Epithelial cell of proximal tubule (primary cell): ENCODE measurements at places on chromosomes 1 and 21. TPM values are rescaled to one million over a fixed set of nuclear protein-coding genes. Genes with fewer than 3 reads are reported as not detected.

- no peak for DNase-seq
Observed at GRCh38 chr1:5620997-5621396, 371.2 kb downstream of the NPHP4 start.

GRCh38 chr1:19860418-19860817, 21.8 kb upstream of the OTUD3 start:
- DNase-seq, result no peak

The AMY1A gene
- not detected in 2 replicates for total RNA-seq

The BCAS2 gene
- 56.7 and 60.5 TPM in 2 replicates for total RNA-seq

The SLFNL1 gene
- total RNA-seq, result 0.07 TPM in 1 of 2 replicates, not detected in the other

- no peak for DNase-seq
Observed at GRCh38 chr1:151716771-151717631, at the start of gene CELF3. TSS of gene CELF3 (minus strand) at chr1:151716803. CDS start at chr1:151716020, 783 bp downstream.

The NCAM2 gene
- total RNA-seq, result 0.07 TPM in 1 of 2 replicates, not detected in the other

DNA sequence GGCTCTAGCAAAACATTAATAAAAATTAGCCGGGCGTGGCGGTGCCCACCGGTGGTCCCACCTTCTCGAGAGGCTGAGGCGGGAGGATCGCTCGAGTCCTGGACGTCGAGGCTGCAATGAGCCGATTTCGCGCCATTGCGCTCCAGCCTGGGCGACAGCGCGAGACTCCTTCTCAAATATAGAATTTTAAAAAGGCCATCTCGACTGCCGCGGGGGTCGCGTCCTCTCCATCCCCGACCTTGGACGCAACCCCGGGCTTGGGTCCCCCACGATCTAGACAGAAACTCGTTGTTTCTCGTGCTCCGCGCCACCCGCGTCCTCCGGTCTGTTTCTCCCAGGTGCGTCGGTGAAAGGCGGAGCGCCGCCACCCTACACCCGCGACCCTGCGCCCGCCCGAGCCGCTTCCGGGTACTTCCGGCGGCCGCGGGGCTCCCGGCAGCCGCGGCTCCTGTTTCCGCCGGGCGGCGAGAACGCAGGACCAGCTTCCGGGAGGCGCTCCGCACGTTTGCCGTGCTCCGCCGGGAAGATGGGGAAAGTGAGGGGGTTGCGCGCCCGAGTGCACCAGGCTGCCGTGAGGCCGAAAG, at the start of gene SLX9:
Gene SLX9 (plus strand): TSS at position 498 of the 584 bp plus-strand sequence. CDS start 29 bp downstream, at position 527.
- no peak for DNase-seq

The B3GALT5 gene
- total RNA-seq, result 3.6 and 7.8 TPM in 2 replicates

- no peak for DNase-seq
Observed at GRCh38 chr1:234119431-234119830, 215.0 kb downstream of the SLC35F3 start.

DNA sequence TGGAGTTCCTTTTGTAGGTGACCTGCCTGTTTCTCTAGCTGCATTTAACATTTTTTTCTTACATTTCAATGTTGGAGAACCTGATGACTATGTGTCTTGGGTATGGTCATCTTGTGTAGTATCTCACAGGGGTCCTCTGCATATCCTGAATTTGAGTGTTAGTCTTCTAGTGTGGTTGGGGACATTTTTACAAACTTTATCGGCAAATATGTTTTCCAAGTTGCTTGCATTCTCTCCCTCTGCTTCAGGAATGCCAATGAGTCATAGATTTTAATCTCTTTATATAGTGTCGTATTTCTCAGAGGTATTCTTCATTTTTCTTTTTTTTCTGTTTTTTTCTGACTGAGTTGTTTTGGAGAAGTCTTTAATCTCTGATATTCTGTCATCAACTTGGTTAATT, 684.0 kb downstream of the NCAM2 start:
- DNase-seq, result no peak

- no peak for DNase-seq
Observed at GRCh38 chr1:34850382-34850781, 9.2 kb downstream of the SMIM12 start.

GRCh38 chr21:16363518-16363917, 633.7 kb downstream of the USP25 start:
- DNase-seq, result no peak

DNA sequence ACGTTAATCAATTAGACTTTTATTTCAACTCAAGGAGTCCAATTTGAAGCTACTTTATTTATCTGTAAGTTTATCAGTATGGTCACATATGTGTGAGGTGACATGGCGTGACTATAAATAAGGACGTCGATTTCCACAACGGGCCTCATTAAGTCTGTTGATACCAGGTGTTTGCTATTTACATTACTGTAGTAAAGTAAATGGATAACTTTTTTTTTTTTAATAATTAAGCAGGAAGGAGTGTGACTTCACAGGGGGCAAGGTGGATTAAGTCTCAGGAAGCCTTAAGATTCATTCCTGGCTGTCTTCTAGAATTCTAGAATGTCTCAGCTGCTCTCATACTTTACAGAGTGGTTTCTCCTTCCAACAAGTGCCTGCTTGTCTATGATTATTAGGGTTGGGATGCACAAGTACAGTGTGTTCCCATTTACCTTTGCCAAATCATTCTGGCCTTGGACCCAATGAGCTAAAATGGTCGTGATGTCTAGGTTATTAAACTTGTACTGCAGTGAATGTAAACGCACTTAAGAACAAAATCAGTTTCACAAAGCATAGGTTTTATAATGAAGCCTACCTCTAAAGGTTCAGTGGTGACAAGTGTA, 15.5 kb downstream of the MAP3K7CL start:
- no peak for DNase-seq

GRCh38 chr1:70990469-70991253, 57.0 kb downstream of the PTGER3 start:
- no peak for DNase-seq

The KRTAP13-2 gene
- total RNA-seq, result not detected in 2 replicates

- DNase-seq, result no peak
Observed at GRCh38 chr1:235023711-235024439, 104.8 kb downstream of the TOMM20 start.

The UMODL1 gene
- total RNA-seq, result not detected in 2 replicates

The TMEM269 gene
- not detected in 2 replicates for total RNA-seq

DNA sequence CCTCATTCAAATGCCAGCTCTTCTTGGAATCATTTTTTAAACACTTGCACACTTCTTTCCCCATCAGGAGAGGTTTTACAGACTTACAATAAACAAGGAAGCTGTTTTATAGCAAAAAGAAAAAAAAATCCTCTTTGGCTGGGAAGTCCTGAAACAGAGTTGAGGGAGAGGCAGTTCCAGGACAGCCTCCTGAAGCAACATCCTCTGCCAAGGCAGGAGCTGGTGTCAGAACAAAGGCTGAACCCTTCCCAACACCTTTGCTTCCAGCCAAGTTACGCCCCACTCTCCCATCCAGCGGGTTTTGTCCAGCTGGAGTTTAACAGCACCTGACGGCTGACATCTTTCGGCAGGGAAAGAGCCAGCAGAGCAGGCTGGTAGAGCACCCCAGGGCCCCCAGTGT, 287.8 kb downstream of the RRAGC start:
- no peak for DNase-seq

DNA sequence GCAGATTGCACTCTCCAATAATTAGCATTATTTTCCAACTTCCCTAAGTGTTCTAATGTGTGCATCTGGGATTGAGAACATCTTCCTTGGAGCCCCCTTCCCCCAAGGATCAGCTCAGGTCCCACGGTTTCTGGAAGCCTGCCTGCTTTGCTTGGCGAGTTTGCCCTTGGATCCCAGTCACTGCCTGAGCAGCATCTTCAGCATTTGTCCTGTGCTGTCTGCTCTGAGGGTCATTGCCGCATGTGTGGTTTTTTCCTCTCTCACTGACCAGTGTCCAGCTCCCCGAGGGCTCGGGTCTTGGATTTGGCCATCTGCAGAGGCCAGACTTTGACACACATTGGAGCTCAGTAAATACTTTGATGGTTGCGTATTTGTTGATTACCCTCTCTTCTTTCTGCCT, 18.1 kb downstream of the VANGL2 start:
- no peak for DNase-seq

- no peak for DNase-seq
Observed at GRCh38 chr1:67001682-67002425, 52.1 kb downstream of the SLC35D1 start.

DNA sequence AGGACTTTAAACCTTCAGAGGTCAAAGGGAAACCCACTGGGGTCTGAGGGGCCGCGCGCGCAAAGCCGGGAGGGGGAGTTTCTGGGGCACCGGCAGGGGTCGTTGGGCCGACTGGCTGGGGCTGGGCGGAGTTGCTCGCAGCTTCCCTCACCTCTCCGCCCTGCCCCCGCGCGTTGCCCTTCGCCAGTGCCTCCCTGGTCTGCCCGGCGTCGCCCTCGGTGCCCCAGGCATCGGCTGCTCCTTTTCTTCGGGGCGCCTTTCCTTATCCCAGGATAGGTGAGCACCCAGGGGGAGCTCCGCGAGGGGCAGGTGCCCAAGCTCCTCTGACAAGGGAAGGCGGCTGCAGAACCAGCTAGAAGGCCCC, 390 bp upstream of the NGF start:
- DNase-seq, result no peak

- no peak for DNase-seq
Observed at GRCh38 chr1:38213646-38214434, 167.2 kb upstream of the POU3F1 start.

DNA sequence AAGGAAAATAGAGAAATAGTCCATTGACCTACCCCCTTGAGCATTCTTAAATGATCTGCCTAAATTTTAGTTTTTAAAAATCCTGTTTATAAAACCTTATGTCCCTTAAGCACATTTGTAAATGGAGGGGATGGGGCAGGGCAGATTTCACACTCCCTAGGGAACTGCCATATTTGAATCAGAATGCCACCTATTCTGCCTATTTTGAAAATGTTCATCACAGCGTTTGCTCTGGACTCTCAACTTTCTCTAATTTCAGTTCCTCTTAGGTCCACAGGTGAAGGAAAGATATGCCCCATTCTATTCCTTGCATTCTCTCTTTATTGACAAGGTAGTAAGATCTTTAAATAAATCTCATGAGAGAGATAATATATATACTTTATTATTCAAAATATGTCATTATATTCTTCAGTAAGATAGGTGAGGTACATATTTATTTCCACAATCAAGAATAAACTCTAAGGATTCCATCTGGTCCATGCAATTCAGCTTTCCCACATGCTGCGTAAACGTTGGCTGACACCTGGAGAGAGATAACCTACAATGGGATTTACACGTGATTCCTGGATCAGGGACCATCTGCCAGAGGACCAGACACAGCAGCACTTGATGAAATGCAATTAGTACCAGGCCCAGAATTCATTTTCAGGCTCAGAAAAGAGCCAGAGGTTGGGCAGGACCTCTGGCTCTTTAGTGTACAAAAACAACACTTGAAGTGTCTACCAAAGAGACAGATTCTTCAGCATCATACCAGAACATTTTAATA, 1.2 kb upstream of the LPGAT1 start:
- DNase-seq, result no peak

DNA sequence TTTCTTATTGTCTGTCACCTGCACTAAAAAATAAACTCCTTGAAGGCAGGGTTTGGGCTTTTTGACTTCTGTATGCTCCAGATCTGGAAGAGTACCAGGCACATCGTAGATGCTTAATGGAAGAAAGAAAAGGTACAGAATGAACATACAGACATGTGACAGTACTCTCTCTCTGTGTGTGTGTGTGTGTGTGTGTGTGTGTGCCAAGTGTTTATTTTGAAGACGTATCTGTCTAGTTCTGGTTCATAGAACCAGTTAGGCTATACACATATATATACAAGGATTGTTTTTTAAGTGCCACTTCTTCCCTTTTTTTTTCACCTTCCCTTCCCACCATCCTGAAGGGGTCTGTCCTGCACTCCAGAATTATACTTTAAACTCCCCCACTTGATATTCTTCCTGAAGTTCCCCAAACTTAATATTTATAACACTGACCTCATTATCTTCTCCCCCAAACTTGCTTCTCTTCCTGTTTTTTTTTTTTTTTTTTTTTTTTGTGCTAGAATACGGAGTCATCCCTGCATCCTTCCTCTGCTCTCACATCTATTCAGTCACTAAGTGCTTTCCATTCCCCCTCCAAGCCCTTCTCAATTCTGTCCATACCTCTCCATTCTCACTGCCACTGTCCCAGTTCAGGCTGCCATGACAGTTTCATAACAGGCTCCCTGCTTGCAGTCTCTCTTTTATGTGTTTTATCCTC, 5.4 kb upstream of the KCNA3 start:
- DNase-seq, result no peak

The SMIM1 gene
- 3.6 TPM in 1 of 2 replicates, not detected in the other for total RNA-seq

DNA sequence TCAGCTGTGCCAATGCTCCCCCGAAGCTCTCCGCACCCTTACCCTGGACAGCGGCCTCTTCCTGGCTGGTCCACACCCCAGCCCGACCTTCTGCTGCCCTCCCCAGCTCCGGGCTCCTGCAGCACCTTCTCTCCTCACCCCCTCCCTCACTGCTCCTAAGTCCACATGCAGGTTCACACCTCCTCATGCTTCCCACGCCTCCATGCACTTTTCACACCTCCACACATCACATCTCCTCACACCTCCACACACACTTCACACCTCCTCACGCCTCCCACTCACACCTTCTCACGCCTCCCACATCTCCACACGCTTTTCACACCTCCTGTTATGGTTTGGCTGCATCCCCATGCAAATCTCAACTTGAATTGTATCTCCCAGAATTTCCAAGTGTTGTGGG, 18.9 kb downstream of the GPR137B start:
- DNase-seq, result no peak

DNA sequence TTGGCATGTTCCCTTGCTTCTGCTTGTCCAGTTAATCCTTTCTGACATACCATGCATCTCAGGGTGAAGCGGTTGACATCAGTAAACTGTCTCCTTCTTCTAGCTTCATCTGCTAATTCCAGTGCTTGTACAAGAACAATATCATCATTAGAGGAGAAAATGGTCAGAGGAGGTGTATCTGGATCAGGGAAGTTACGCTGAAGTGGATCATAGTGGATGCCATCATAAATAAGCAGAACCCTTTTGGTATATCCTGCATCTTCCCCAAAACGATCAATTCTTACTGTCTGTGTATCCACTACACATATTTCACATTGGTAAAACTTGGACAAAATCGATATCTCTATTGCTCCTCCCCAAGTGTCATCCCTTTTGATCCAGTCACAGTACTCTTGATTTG, 2.0 kb downstream of the YOD1 start:
- no peak for DNase-seq

DNA sequence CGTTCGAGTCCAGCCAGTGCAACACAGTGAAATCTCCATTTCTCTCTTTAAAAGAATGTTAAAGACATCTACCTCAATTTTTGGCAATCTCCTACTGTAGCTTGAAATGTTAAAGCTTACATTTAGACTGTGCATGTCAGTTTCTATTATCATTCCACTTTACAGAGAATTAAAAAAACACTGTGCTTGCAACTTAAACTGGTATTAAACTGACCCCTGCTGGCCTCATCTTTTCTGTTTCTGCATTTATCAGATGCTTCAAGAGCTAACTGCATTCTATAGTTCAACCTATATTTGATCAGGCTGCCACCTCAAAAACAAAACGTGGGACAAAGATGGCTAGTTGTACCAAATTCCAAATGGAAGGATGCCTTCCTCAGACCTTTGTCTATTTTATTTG, 226.5 kb downstream of the SMYD3 start:
- no peak for DNase-seq

DNA sequence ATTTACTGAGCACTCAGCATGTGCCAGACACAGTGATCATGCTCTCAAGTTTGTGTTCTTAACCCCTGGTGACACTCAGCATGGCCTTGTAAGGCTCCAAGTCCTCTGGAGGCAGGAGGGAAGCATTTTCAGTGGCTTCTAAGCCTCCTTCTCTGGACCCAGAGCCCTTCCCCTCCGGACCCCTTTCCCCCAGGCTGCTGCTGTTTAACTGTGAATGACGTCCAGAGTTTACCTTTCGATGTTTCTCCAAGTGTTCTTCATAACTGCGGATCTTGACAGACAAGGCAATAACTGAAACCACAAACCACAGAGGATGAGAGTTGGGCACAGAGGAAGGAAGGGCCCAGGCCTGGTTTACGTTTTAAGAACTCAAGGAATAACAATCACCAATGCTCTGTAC, 6.5 kb downstream of the MRPS15 start:
- no peak for DNase-seq

- no peak for DNase-seq
Observed at GRCh38 chr1:185816460-185816859, 82.3 kb downstream of the HMCN1 start.
